ENCODE measurements at places on chromosomes 3 and 15.

DNA sequence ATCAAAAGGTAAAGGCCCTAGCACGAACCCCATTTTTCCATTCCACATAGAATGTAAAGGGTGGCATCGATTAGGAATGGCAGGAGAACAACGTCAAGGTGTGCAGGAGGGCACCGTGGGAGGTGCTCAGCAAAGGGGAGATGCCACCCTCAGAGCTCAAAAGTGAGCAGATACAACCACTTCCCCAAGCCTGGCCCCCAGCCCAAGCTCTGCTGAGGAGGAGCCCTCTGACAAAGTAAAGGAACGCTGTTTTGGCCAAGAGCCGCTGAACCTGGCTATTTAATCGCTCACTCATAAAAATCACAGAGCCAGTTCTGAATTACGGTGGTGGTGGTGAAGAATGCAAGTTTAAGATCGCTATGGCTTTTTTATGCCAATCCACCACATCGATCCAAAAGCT, 12.4 kb downstream of the GNB5 start:
- DNase-seq = no peak

- DNase-seq = no peak
Observed at GRCh38 chr3:2512881-2513280, 414.2 kb downstream of the CNTN4 start.

DNA sequence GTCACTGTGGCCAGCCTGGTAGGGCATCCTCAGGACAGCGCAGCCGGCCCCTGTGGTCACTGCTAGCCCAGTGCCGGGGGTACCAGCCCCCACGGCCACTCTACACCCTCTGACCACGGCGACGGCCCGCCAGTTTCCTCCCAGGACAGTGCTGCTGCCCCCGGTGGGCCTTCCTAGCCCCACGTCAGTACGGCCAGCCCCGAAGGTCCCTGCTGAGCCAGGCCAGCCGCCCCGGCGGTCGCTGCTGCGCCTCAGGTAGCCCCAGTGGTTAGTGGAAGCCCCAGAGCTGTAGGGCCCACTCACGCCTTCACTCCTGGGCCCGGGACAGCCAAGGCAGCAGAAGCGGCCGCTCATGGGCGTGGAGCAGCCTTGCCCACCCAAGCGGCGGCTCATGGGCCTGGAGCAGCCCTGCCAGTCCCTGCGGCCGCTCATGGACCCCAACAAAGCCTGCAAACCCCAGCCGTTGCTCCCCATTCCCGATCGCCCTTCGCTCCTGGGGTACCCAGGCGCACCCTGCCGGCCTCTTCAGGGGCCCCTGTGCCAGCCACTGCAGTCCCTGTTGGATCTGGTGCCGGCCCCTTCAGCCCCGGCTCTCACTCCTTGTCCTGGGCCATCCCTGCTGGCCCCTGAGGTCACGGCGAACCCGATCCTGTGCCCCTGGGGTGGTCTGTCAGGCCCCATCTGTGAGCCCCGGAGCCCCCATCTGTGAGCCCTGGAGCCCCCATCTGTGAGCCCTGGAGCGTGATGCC, 9.5 kb upstream of the ROPN1B start:
- DNase-seq = no peak

GRCh38 chr3:45938864-45939263, 4.4 kb upstream of the CXCR6 start:
- DNase-seq = peak; percentile 7

- no peak for DNase-seq
Observed at GRCh38 chr15:31311735-31312619, 14.7 kb upstream of the KLF13 start.

GRCh38 chr3:9946112-9947024, 5.8 kb downstream of the PRRT3 start:
- DNase-seq = peak; percentile 77

DNA sequence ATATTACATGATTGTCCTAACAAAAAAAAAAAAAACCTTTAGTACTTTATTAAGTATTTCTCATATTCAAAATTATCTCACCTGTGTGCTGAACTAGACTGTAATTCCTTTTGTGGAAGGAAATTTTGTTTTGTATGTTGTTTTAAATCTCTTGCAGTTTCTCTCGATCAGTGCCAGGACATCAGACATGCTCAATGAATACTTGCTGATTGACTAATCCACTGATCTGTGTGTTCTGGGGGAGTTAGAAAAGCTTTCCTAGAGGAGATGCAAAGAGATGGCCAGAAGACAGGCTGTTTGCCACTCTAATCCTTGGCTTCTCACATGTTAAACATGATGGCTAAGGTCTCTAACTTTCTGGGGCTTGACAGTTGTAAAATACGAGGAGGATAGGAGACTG, 233.3 kb upstream of the NR2E3 start:
- DNase-seq = no peak

DNA sequence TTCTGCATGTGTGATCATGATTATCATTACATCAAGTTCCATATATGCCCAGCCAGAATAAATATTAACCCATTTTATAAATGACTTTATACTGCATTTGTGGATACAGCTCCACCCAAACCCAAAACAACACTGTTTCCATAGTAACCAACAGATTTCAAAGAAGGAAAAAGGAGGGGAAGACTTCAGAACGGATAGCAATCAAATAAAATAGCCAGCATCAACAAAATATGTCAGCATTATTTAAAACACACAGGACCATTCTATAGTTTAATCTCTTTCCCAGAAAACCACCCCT, 114.4 kb downstream of the FOXP1 start:
- DNase-seq = no peak

GRCh38 chr15:25705433-25706115, 157.6 kb downstream of the ATP10A start:
- DNase-seq = no peak

DNA sequence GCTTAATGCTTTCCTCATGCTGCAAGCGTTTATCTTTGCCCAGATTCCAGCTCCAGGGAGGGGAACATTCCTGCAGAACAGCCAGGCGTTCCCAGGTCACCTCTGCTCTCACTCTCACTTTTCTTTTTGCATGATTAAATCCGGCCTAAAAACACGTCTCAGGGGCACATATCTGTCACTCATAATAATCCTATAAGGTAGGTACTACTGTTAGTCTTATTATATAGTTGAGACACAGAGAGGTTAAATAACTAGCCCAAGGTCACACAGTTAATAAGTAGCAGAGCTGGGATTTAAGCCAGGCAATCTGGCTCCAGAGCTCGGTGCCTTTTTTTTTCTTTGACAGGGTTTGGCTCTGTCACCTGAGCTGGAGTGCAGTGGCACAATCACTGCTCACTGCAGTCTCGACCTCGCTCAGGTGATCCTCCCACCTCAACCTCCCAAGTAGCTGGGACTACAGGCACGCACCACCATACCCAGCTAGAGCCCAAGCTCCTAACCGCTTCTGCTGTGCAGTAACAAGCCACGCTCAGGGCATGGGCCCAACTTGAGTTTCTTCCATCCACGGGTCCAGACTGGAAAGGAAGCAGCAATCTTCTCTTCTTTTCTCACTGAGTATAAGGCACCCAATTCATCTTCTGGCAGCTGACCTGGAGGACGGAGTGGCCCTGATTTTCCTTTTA, 96.5 kb downstream of the LIPC start:
- no peak for DNase-seq

DNA sequence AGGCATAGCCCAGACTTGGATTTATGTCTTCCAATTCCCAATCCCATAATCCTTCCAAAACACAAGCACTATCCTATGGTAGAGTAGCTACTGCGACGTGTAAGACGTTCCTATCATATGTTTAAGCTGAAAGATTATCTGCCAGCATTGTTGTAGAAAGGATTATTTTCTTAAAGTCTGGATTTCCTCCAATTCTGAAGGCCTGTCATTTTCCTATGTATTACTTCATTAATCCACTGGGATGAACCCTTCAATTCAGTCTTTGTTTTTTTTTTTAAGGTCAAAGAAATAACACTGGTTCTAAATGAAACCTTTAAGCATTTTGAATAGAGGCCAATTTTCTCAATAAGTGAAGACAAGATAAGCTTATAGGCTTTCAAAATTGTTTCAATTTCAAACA, 289.0 kb downstream of the SLC9A9 start:
- DNase-seq = no peak

DNA sequence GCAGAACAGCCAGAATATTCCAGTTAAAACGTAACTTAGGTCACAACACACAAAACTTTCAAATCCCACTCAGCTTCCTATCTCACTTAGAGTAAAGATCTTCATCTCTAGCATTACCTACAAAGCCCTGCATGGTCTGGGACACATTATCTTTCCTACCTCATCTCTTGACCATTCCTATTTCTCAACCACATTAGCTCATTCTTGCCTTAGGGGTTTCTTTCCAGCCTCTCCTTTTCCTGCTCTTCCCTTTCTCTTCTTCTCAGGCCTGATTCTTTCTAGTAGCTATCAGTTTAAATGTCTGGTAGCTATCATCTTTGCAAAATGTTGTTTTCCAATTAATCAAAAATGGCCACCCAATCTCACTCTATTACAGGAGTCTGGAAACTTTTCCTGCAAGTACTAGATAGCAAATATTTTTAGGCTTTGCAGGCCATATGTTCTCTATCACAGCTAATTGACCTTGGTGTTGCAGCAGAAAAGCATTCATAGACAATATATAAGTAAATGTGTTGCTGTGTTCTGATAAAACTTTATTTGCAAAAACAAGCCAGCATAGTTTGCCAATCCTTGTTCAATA, 15.1 kb upstream of the CBLB start:
- DNase-seq = no peak

DNA sequence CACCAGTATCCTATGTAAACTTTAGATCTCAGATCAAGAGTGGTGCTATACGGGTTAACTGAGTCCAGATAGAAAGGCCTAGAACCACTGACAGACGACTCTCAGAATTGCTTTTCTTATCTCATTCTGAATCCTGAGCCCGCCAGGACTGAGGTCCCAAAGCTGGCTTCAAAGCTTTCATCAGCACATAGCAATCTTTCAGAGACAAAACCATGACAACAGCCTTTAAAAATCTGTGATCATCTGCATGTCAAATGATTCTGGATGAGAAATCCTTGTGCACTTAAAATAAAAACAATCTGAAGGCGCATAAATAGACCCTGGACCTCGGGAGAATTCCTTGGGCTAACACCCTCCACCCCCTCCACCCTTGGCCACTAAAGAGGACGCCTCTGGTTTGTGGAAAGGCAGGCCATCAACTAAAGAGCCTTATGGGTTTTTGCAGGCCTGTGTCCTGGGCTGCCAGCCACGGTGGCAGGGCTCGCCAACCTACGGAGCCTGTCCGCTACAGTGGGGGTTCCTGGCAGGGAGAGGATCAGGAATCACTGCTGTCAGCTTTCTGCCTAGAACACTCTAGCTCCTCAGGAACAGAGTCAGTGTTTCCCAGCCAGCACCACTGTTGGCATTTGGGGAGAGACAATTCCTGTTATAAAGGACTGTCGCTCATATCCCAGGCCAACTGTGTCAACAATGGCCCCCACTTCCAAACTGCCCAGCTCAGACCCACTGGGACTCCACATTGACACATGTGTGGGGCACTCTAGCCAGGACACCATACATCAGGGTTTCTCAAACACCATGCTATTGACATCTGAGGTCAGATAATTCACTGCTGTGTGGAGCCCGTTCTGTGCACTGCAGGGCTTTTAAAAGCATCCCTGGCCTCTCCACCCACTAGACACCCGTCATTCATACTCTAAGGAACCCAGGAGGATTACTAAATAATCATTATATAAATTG, 20.2 kb downstream of the TLE3 start:
- no peak for DNase-seq

DNA sequence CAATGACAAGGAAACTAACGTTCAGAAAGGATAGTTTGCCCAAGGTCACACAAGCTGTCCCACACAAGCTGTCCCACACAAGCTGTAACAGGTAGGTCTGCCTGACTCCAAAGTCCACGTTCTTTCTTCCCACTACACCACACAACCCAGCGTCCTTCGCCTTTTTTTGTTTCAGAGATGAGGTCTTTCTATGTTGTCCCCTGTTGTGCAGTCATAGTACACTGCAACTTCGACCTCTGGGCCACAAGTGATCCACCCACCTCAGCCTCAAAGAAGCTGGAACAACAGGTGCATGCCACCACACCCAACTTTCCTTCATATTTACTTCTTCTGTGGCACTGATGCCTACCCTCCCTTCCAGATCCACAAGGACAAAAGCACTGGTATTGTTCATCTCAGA, 21.4 kb downstream of the MB21D2 start:
- no peak for DNase-seq

DNA sequence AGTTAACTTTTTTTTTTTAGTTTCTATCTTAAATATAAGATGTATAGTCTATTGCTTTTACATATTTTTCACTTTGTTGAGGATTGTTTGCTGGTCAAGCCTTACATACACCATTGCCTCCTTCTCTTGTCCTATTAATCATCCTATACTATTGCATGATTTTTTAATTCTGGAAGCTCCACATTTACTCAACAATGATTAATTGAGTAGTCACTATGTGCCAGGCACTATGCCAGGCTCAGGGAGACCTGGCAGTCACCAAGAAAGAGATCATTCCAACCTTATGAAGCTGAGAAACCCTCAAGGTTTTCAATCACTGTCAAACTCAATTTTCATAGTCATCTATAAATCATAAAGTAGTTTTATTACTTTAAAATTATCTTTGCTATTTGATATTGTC, 626.2 kb downstream of the IGSF11 start:
- no peak for DNase-seq

- no peak for DNase-seq
Observed at GRCh38 chr3:44125882-44126281, 115.8 kb upstream of the TOPAZ1 start.

GRCh38 chr3:184477940-184478339, 83.6 kb upstream of the EPHB3 start:
- DNase-seq = no peak

DNA sequence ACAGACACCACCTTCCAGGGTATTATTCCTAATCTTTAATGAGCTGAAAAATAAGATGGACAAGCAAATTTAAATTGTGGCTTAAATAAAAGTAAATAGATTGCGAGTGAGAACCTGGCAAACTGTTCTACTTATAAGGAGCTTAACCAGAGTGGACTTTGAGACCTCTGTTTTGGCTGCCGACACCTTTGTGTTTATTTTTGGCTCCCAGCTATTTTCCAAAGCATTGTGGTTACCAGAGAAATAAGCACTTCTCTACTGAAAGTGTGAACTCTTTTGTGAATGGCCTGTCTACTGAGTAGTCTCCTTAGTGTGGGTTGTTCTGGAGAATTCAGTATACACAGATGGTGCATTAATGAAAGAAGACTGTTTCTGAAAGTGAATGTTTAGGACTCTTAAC, 109.4 kb downstream of the ATP8B4 start:
- no peak for DNase-seq

DNA sequence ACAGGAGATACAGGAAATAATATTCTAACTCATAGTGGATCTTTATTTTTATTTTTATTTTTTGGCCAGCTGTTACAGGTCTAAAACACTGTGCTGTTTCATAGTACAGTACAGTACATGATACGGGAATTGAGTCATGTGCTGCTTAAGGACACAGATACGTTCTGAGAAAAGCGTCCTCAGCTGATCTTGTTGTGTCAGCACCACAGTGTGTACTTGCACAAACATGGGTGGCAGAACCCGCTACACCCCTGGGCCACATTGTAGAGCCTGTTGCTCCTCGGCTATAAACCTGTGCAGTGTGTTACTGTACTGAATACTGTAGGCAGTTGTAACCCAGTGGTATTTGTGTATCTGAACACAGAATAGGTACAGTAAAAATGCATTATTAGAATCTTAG, 183.4 kb downstream of the OR4M2 start:
- DNase-seq = no peak
